ENCODE measurements at places on chromosomes 6 and 20. TPM values are rescaled to one million over a fixed set of nuclear protein-coding genes. Genes with fewer than 3 reads are reported as not detected.

DNA sequence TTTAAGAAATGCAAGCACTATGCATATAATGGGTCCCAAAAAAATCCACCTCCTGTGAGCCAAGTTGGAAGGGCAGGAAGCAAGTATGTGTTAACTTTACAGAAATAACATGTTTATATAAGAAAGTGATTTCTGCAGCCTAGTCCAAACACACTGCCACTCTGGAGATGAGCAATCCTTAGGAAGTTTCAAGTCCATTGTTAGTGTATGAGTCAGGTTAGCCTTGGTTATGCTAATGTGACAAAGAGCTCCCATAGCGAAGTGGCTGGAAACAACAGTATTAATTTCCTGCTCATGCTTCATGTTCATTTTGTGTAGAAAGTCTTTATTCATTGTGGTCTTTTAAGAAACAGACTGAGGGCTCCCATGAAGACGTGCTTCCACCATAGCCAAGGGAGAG lies 121.4 kb downstream of the TBXT start:
- no peaks in the 10 kb centered on the region for H3K36me3 ChIP-seq
- no peak overlapping the region for H3K27ac ChIP-seq
- DNase-seq = no peak

DNA sequence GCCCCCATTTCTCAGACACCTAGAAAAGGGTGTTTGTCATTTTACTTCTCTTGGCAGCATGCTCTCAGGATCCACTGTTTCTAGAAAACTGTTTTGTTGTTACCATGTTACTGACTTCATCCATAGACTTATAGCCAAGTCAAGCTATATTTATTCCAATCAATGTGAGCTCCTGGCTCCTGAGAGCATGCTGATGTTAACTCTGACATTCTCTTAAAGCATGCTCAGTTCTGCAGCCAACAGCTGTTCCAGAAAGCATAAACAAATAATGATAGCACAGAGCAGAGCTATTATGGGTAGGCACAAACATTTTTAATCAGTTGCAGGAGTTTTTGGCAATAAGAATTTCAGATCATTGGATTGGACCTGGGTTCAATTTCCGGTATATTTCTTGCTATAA lies 92.4 kb upstream of the CEP85L start:
- no peak for DNase-seq
- H3K36me3 ChIP-seq = no peaks in the 10 kb centered on the region
- no peak overlapping the region for H3K27ac ChIP-seq
- no peaks in the 10 kb centered on the region for H3K4me1 ChIP-seq

GRCh38 chr6:47729019-47729418 lies 30.6 kb downstream of the ADGRF4 start:
- peak; percentile 48 for DNase-seq
- peaks cover 31% of the 10 kb centered on the region for H3K4me1 ChIP-seq
- no peaks in the 10 kb centered on the region for H3K27me3 ChIP-seq
- no peak overlapping the region for H3K4me3 ChIP-seq

The FANCE gene
- 6.4 TPM for polyA plus RNA-seq

The RAB22A gene
- polyA plus RNA-seq = 22.9 TPM

GRCh38 chr20:17358854-17359253 lies 132.0 kb downstream of the PCSK2 start:
- no peaks in the 10 kb centered on the region for H3K4me1 ChIP-seq
- H3K27ac ChIP-seq = no peak overlapping the region
- H3K36me3 ChIP-seq = no peaks in the 10 kb centered on the region
- no peak overlapping the region for H3K4me3 ChIP-seq

- H3K36me3 ChIP-seq = no peaks in the 10 kb centered on the region
- H3K4me1 ChIP-seq = no peaks in the 10 kb centered on the region
- no peak for DNase-seq
- H3K27me3 ChIP-seq = no peaks in the 10 kb centered on the region
- no peak overlapping the region for H3K4me3 ChIP-seq
- H3K27ac ChIP-seq = no peak overlapping the region
Measured at GRCh38 chr6:157098999-157099398, 224.3 kb downstream of the TMEM242 start.

DNA sequence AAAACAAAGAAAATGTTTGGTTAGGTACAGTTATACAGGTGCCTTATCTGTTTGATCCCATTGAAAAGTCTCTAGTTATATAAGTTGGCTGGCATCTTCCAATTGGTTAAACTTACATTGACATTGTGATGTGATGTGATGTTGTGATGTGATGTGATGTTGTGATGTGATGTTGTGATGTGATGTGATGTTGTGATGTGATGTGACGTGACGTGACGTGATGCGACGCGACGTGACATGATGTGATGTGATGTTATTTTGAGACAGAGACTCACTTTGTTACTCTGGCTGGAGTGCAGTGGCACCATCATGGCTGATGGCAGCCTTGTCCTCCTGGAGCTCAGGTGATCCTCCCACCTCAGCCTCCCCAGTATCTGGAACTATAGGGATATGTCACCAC lies 507.6 kb downstream of the HAO1 start:
- H3K36me3 ChIP-seq = no peaks in the 10 kb centered on the region
- no peak overlapping the region for H3K27ac ChIP-seq
- no peaks in the 10 kb centered on the region for H3K4me1 ChIP-seq
- no peaks in the 10 kb centered on the region for H3K27me3 ChIP-seq
